Cerebellar cortex (tissue), 1 donor: ENCODE measurements at places on chromosomes 12 and 14.
A peak's percentile ranks its signal among the peaks of the same experiment; 100 is the strongest.

DNA sequence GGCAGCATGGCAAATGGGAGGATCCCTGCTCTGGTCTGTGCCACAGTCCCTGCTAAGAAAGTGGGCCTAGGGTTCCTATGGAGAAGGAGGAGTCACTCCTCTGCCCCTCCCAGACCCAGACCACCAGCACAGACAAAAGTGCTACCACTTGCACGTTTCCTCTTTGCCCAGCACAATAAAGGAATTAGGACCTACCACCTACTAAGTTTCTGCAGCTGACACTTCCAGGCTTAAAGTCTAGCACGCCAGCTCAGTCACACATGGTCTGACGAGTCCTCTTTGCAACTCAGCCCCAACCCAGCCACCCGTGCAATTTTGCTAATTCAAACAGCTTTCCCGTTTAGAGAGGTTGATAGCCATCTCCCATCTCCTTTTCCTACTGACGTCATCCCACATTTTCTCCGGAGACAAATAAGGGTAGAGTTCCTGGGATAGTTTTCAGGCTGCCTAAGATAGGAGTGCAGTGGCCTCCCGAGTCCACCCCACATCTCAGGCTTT is 66.2 kb upstream of the PTGR2 start:
- DNase-seq, result peak; percentile 81

DNA sequence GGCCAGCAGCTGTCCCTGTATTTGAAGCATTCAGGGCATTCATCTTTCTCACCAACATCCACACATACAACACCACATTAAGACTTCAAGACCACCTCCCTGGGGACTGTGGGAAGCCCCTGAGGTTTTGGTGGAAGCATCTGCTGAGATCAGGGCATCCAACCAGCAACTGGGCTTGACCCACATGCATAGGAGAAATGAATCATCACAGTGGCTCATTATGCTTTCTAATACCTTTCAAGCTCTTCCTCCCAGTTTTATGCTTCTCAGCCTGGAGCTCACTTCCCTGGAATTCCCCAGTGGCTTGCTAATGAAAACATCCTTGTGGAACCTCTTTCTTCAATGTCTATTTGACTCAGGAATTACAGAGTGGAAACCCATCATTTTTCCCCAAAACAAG is 21.4 kb upstream of the CMKLR1 start:
- no peak for DNase-seq

GRCh38 chr12:25829192-25829591 is 129.3 kb upstream of the RASSF8 start:
- no peak for DNase-seq

DNA sequence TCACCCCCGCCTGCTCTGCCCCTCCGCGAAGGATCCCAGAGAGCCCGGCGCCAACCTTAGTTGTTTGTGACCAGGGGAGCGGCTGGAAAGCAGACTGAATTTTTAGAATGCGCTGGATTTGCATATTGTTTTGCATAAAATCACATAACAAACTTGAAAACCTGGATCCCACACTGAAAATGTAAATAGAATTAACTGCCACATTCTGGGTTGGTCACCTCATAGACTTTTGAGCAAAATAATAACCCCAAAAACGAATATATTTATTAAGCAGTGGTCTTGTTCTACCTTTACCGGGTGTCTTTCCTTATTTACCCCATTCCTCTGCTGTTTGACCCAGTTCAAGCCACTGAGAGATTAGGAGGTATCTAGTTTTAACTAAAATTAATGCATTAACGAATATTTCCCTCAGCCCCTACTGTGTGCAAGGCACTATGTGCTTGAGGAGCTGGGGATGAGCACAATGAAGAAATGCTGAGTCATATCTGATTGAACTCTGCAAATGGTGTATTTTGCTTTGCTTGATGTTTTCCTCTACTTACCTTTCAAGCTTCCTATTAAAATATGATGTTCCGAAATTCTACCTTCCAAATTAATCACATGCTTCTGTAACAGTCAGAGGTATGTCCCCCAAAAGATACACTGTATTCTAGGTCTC is 438 bp upstream of the EGLN3 start:
- DNase-seq, result no peak

DNA sequence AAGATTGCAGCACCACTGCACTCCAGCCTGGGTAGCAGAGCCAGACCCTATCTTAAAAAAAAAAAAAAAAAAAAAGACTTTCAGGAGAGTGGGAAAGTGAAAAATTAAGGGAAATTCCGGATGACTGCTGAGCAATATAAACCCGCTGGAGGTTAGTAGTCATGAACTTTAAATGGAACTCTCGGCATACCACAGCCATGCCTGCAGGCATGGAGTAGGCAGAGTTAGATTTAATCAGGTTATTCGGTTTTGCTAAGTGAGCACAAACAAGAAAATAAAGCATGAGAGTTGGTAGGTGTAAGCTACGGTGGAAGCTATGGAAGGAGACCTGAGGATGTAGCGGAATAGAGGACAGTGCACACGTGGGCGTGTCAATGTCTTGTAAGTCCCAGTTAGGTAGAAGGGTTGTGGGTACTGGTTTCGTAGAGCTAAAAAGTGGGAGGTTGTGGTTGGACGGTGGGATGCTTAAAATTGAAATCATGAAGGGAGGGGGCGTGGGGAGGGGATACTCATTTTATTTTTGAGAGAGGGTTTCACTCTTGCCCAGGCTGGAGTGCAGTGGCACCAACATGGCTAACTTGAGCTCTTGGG is 11.8 kb upstream of the TUBA1C start:
- DNase-seq, result no peak

DNA sequence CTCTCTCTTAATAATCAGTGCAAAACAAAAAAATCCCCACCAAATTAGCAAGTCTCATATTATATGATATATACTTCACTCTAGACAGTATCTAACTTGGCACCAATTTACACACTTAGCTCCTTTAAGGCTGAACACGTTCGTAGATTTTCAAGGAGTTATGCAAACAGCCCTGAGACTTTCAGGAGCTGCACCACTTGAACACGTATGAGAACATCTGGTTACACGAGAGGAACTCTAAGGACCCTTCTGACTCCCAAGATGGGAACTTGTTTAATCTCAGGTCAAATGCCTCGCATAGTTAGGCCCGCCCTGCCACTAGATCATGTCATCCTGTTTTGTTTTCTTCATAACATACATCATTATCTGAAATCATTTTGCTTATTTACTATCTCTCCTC is 10.0 kb downstream of the SPRING1 start:
- no peak for DNase-seq

DNA sequence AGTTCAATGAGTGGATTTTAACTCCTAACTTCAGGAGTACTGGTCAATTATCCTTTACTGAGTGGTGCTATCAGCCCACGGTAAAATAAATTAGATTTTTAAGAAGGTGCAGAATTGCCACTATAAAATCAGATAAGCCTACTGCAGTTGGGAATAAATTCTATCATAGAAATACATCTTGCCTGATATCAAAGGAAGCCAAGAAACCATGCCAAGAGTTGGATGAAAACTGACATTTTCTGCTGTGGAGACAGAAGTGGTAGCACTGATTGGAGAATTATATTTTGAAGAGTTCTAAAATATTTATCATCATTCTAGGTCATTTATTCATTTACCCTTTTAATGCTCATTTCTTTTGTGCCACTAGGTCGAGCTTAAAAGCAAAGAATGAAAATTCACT is 465.1 kb downstream of the APAF1 start:
- DNase-seq, result peak; percentile 63

GRCh38 chr12:85963326-85963725 is 89.2 kb downstream of the NTS start:
- DNase-seq, result no peak
